ENCODE measurements at places on chromosomes 3 and 15.
A peak's percentile ranks its signal among the peaks of the same experiment; 100 is the strongest.

DNA sequence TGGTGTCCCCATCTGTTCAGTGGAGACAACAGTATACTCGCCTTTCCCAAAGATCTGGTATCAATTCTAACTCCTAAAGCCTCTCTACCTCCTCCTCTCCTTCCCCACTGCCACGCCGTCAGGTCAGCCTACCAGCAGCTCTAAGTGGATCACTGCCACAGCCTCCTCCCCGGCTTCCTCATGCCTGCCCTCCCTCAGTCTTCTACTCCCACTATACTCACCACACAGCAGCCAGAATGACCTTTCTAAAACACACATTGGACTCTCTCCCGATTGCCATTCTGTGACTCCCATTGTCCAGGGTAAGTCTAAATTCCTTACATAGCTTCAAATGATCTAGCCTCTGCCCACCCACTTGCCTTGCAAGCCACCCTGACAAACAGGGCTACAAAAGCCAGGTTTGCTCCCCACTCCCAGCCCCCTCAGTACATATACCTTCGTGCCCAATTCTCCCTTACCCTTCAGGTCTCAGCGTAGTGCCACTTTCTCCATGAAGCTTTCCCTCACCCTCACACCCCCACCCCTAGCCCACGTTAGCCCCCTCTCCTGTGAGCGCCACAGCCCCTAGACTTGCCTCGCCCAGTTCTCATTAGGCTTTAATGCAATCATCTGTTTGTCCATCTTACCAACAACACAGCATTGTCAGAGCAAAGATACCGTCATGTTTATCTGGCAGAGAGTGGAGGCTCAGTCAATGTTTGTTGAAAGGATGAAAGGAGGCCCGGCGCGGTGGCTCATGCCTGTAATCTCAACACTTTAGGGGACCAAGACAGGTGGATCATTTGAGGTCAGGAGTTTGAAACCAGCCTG is 9.5 kb upstream of the SEMA7A start:
- no peak for DNase-seq

GRCh38 chr3:23161308-23161707 is 41.8 kb upstream of the UBE2E2 start:
- DNase-seq = no peak

DNA sequence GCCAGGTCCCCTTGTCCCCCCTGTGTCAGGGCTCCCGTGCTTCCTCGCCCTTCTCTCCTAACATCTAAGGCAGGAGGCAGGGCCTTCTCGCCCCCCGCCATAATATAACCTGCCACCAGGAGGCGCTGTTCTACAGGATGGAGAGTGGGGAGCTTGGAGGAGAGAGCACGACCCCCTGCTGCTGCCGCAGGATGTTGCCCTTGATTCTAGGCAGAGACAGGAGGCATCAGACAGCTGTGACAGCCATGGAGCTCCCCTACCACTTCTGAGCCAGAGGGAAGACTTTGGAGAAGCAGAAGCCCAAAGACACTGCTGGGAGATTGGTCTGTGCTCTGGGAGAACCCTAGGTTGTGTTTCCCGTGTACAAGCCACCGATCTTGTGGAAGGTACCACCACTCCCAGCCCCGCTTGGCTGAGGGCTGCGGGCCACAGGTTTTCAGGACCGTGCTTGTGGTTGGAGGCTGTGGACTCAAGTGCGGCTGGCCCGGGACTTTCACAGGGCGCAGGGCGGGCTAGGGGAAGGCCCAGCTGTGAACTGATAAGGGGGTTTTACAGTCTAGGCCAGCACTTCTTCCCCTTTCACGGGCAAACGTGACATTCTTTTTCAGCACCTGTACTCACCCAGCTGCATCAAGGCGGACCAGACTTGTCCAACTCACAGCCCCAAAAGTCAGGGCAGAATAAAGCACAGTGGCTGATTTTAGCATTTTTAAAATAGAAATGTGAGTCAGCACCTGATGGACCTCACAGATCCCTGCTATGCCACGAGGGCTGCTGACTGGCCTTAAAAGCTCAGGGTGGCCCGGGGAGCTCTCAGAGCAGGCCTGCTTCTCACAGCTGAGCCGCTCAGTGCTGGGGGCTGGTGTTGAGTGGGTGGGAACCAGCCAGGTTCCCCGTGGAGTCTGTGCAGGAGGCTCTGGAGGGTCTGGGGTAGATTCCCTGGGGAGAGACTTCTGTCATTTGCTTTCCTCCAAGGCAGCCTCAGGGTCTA is 2.6 kb upstream of the TIGIT start:
- DNase-seq = peak; percentile 89

GRCh38 chr3:141231952-141232823 is 563 bp downstream of the PXYLP1 start:
- no peak for DNase-seq

DNA sequence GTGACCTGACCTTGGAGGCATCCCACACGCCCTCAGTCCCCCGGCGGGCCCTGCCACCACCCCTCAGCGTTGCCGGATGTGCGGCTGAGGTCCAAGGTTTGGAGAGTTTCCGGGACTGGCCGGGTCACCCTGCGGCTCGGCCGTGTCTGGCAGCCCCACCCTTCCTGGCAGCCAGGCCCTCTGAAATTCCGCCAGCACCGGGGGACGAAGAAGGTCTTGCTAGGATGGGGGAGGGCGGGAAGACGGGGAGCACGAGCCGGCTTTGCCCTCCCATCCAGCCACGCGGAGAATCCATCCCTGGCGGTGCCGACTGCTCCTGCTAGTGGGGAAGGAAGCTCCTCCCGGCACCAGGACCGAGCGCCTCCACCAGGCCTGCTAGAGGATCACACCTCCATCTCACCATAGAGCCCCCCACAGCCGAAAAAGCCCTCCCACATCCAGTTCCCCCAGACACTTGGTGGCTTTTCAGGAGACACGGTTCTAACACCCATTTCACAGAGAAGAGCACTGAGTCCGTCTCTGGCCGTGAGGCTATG is 81.5 kb downstream of the CPN2 start:
- no peak for DNase-seq

DNA sequence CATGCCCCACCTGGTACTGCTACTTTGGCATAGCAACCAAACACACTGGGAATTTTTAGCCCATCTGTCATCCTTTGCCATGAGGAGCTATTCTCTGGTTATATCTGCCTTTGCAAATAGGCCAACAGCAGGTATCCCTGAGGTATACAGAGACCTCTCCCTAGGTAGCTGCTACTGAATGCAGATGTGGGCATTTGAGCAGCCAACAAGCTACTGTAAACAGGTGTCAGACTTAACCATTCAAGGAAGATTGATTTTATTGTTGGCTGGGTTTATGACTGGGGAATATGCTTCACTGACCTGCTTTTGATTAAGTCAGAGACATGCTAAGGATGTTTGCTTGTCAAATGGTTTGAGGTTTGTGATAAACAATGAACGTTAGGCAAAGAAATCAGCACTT is 183.2 kb downstream of the OXSM start:
- no peak for DNase-seq

- peak; percentile 41 for DNase-seq
Observed at GRCh38 chr3:46923559-46924350, 46.2 kb downstream of the PTH1R start.

DNA sequence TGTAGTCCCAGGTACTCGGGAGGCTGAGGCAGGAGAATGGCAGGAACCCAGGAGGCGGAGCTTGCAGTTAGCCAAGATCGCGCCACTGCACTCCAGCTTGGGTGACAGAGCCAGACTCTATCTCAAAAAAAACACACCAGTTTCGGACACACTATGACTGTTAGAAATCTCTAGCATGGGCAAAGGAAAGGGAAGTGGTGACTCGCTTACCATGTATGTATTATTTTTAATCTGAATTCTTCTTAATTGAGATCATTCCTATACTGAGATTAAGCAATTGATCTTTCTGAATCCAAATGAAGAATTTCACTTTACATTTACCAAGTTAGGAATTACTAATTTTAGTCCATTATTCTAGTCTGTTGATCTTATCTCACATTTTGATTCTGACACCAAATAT is 459.2 kb upstream of the ALCAM start:
- no peak for DNase-seq

- no peak for DNase-seq
Observed at GRCh38 chr3:7025581-7026300, 164.8 kb downstream of the GRM7 start.

DNA sequence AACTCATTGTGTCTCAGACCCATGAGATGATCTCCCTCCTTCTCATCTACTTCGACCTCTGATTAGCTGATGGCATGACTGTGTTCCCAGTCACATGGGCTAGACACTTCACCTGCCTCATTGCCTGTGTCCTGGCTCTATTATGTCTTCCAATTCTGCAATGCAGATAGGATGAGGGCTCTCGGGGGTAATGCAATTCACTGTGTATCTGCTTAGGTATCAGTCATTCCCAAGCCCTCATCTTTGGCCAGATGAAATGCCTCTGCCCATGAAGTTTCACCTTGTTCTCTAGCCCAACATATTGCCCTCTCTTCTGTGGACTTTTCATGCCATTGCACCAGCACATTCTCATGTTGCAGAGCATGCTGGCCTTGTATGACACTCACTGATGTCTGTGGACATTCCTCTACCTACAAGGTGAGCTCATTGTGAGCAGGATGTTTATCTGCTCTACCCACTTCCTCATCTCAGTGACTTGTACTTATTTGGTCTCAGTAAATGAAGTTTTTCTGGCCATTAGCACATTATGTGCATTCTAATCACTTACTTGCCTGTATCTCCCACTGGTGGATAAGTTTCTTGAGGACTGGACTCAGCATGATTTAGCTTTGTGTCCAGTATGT is 32.3 kb downstream of the MOBP start:
- DNase-seq = no peak

DNA sequence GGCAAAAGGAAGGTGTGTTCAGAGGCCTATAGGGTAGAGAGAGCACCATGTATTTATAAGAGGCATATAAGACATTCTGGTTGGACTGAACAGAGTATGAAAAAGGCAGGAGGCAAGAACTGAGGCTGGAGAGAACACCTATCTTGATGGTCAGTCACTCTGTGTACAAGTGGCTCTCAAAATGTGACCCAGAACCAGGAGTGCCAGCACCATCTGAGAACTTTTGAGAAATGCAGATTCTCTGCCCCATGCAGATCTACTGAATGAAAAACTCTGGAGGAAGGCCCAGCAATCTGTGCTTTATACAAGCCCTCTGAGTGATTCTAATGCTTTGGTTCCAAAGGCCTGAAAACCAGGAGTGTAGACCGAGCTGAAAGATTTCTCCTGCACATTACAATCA is 324.0 kb upstream of the IL12A start:
- no peak for DNase-seq

- no peak for DNase-seq
Observed at GRCh38 chr3:132788301-132788671, 66.1 kb upstream of the NPHP3 start.

- DNase-seq = no peak
Observed at GRCh38 chr3:45736707-45737106, 47.5 kb downstream of the SACM1L start.

GRCh38 chr15:59917504-59918157 is 86.5 kb upstream of the FOXB1 start:
- DNase-seq = peak; percentile 57

DNA sequence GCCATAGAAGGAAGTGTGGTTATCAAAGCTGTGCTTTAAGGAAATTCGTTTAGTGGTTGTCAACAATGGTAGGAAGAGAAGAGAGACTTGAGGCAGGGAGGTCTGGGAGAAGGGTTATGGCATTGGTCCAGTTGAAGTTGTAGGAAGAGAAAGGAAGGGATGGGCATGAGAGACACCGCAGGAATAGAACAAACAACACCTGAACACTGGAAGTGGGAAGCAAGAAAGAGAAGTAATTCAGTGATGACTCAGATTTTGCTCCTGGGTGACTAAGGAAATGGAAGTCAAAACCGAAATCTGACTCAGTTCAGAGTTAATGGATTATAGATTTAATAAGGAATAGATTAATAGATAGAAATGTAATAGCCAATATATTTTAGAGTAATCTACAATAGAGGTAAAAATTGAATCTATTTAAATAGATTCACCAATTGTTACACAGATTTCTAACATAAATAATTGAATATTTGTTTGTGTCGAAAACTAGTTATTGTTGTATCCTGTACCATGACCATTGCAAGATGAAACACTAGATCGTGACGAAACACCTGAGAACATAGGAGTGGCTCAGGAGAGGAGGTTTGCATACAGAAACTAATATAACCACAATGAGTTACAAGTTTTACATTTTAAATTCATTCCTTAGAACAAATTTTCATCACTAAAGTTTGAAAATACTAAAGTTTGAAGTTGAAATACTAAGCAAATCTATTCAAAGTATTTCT is 36.0 kb downstream of the THBS1 start:
- no peak for DNase-seq

DNA sequence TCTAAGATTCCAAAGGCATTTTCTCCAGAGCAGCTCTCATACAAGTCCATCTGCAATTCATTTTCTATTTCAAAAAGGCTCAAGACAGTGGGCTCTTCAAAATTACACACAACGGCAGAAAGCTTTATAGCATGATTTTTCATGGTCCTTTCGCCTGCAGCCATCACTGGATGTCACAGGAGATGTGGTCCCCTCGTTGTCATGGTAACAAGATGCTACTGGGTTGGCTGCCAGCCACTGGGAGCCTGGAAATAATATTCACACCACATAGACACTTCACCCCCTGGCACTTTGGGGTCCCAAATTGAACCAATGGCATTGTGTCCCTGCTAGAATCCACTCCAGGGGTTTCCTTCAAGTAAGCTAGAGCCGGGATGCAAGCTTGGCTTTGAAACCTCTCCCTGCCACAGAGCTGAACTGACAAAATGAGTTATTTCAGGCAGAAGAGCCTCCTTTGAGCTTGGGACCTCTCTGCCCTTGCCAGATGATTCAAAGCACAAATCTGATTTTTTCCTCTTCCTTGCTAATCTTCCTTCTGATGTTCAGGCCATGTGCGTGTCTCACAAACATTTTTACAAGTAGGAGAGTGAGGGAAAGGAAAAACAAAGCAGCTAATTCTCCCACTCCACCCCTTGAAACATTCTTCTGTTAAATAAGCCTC is 512.6 kb upstream of the ADAMTS9 start:
- DNase-seq = no peak

DNA sequence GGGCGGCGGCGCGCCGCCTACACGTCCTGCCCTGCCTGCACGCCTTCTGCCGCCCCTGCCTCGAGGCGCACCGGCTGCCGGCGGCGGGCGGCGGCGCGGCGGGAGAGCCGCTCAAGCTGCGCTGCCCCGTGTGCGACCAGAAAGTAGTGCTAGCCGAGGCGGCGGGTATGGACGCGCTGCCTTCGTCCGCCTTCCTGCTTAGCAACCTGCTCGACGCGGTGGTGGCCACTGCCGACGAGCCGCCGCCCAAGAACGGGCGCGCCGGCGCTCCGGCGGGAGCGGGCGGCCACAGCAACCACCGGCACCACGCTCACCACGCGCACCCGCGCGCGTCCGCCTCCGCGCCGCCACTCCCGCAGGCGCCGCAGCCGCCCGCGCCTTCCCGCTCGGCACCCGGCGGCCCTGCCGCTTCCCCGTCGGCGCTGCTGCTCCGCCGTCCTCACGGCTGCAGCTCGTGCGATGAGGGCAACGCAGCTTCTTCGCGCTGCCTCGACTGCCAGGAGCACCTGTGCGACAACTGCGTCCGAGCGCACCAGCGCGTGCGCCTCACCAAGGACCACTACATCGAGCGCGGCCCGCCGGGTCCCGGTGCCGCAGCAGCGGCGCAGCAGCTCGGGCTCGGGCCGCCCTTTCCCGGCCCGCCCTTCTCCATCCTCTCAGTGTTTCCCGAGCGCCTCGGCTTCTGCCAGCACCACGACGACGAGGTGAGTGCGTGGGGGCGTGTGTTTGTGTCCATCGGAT is 602 bp downstream of the TRIM71 start:
- no peak for DNase-seq
